ENCODE measurements at places on chromosomes 13 and 19.

- DNase-seq: no peak
Observed at GRCh38 chr19:20357921-20358320, 190.9 kb downstream of the ZNF486 start.

DNA sequence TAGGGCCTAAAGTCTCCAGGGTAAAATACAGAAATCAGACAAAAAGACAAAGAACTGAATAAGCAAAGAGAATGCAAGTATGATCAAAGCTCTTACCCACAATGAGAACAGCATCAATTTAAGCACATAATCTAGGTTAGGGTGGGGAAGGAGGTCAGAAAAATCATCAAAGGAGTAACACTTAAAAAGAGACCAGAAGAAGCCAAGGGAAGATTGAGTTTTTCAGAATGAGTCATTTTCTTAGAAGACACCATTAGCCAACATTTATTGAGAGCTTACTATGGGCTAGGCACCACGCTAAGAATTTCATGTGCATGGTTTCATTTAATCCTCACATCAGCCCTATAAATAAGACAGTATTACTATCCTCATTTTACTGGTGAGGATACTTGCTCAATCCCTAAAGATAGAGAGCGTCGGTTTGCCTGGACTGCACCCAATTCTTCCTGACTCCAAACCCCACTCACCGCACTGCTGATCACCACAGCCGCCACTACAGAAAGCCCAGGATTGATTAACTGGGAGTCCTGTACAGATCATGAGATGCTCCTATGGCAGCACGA, 1.7 kb upstream of the SHISA2 start:
- no peak for DNase-seq

- DNase-seq: no peak
Observed at GRCh38 chr13:38967446-38967845, 23.2 kb downstream of the STOML3 start.

DNA sequence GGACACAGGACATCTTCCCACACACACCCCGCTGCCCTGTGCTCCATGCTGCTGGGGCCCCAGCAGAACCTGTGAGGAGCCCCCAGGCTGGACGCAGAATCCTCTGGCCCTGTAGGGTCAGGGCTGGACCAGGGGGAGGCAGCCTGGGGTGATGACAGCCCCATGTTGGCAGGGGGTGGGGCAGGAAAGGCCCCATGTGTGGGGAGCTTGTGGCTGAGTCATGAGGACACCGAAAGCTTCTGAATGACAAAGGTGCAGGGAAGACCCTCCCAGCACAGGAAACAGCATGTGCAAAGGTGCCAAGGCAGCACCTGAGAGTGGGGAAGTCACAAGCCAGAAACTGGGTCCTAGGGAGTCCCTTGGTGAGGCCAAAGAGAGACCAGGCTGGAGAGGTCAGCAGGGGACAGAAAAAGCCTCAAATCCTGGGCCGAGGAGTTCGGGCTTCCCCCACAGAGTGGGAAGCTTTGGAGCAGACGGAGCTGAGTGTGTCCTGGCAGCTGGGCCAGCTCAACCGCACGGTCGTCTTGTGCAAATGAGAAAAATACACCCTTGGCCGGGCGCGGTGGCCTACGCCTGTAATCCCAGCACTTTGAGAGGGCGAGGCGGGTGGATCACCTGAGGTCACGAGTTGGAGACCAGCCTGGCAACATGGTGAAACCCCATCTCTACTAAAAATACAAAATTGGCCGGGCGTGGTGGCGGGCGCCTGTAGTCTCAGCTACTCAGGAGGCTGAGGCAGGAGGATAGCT, 17.5 kb downstream of the ATP8B3 start:
- DNase-seq: no peak

GRCh38 chr19:52297601-52298364, 814 bp downstream of the ZNF480 start:
- no peak for DNase-seq

GRCh38 chr19:4064496-4065260, 2.0 kb downstream of the ZBTB7A start:
- DNase-seq: no peak

DNA sequence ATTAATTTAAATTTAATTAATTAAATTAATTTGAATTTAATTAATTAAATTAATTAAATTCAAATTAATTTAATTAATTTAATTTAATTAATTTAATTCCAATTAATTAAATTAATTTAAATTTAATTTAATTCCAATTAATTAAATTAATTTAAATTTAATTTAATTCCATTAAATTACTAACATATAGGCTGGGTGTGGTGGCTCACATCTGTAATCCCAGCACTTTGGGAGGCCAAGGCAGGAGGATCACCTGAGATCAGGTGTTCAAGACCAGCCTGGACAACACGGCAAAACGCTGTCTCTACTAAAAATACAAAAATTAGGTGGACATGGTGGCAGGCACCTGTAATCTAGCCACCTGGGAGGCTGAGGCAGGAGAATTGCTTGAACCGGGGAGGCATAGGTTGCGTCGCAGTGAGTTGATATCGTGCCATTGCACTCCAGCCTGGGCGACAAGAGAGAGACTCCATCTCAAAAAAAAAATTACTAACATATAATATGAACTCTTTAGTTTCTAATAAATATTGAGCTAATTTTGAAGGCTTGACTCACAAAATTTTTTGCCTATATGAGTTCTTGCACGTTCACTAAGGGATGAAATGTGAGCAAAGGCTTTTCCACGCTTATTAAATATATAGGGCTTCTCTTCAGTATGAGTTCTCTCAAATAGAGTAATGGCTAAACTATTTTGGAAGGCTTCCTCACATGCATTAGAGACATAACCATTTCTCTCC, 9.0 kb upstream of the USP29 start:
- DNase-seq: no peak

DNA sequence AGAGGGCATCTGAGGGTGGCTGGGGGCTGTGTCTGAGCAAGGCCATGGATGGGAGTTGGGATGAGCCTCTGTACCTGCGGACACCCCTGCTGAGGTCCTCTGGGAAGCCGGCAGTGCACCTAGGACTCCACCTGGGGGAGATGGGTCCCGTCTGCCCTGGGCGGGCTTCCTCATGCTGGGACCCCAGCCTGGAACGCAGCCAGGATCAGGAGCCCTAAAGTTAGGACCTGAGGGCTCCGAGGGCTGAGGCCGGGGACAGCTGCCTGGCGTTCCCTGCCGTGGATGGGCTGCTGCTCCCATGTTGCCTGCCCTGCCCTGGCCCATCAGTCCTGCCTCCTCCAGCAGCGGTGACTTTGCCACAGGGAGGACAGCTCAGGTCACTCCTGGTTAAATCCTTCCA, 26.1 kb downstream of the CRTC1 start:
- DNase-seq: no peak

DNA sequence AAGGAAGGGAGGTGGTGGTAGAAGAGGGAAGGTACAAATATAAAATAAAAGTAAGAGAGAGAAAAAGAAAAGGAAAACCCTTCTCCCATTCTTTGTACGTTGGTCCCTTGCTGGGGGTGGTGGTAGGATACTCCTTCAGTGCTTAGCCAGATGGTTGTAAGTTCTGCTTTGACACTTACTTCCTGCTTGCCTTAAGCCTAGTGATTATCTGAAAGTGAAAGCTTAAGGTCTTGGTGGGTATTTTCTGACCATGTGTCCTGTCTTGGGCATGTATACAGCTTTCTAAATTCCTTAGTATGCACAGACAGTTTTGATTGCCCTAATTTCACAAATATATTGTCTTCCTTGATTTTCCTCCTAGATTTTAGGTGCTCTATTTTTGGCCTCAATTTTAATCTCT, 314.8 kb downstream of the PCDH17 start:
- DNase-seq: no peak

DNA sequence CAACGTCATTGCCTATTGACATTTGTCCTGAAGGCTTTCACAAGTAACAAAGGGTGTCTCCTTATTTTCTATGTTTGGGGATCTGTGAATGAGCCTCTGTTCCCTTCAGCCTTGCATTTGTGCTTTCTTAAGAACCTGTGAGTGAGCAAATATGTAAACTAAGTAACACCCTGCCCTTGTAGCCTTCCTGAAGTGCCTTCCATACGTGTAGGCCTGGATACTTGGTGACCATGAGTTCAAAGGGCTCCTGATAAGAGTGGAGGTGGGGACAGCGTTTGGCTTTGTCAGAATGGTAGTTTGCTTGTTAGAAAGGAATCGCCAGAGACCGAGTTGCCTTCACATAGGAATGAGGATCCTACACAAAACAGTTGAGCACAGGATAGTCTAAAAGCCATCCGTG, 14.5 kb upstream of the CCDC97 start:
- DNase-seq: no peak

DNA sequence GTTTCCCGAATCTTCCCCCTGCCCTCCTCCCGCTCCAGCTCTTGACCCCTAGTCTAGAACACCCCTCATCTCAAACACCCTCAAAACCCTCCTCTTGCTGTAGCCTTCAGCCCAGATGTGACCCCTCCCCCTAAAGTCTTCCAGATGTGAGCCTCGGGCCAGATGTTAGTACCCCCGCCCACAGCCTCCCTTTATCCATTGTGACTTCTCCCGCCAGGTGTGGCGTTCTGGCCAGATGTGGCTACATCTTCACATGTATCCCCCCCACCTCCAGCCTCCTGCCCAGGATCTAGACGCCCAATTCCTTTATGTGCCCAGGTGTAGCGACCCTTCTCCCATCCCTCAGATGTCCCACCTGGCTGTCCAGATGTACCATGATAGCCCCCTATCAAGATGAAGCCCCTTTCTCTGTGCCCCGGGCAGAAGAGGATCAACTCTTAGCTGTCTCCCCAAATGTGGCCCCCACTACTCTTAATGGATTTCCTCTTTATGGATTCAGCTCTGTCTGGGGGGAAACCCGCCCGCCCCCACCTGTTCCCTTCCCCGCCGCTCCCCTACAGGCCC, 517 bp upstream of the LTBP4 start:
- DNase-seq: no peak

- no peak for DNase-seq
Observed at GRCh38 chr13:41111454-41111853, 21.1 kb downstream of the KBTBD6 start.

GRCh38 chr13:78802912-78803311, 144.0 kb upstream of the OBI1 start:
- DNase-seq: no peak

- DNase-seq: no peak
Observed at GRCh38 chr13:78323040-78323439, 280.3 kb downstream of the POU4F1 start.

DNA sequence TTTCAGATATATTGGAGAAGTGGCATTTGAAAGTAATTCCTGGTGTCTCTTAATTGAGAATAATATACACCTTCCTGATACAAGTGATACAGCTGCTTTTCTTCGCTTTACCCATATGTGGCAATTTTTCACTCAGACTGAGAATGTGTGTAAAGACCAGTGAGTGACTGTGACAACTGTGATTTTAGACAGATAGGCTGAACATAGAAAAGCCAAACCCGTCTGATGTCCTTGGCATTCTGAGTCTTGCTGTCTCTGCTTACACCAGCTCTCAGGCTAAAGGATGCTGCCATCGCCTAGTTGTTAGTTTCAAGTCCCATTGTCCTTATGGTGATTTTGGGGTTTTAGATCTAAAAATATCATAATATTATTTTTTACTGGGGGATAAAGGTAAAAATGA, 492.6 kb downstream of the RFC3 start:
- DNase-seq: no peak

All from activated CD8-positive, alpha-beta memory T cell treated with anti-CD3 and anti-CD28 coated beads for 1 hour (primary cell).